ENCODE measurements at places on chromosomes 11 and 22.

- no peak for DNase-seq
These were observed 22.9 kb downstream of the ATG13 start for GRCh38 chr11:46640036-46640788.

- DNase-seq = no peak
These were observed 31.3 kb downstream of the TSKU start for GRCh38 chr11:76814414-76814813.

DNA sequence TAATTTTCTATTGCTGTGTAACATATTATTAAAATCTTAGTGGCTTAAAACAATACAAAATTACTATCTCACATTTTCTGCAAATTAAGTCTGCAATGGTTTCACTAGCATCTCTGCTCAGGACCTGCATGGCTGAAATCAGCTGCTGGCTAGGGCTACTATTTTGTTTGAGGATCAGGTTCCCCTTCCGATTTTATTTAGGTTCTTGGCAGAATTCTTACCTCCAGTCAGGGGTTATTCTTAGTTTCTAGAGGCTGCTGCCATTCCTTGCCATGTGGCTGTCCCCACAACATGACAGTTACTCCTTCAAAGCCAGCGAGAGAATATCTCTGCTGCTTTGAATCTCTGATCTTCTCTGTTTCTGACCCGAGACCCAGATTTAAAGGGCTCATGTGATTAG, 424.5 kb upstream of the ANO5 start:
- DNase-seq = no peak

DNA sequence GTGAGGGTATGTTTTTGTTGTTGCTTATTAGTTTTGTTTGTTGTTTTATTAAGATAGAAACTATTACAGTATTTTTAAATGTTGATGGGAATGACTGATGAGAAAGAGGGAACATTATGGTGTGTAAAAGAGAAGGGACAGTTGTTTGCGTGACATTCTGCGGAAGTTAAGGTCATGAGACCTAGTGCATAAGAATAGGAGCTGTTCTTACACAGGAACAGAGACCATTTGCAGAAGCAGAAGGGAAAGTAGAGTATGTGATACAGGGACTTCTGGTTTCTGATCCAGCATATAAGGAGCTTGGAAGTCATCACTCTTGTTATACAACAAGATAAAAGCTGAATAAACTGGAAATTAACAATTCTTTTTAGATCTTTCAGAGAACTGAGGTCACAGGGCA, 299.2 kb upstream of the API5 start:
- DNase-seq = no peak

- no peak for DNase-seq
These were observed 485.0 kb upstream of the KIRREL3 start for GRCh38 chr11:127485541-127485940.

GRCh38 chr11:37124384-37124783, 526.3 kb upstream of the RAG2 start:
- no peak for DNase-seq

DNA sequence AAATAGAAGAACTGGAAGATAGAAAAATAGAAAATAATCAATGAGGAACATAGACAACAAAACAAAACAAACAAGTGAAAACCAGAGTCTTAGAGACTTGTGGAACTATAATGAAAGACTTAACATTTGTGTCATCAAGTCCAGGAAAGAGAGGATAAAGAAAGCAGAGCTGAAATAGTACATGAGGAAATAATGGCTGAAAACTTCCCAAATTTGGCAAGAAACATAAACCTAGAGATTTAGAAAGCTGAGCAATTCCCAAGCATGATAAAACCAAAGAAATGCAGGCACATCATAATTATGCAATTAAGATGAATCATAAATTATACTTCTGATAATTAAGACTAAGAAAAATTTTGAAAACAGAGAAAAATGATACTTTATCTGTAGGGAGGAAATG, 614.5 kb downstream of the ETS1 start:
- DNase-seq = no peak

DNA sequence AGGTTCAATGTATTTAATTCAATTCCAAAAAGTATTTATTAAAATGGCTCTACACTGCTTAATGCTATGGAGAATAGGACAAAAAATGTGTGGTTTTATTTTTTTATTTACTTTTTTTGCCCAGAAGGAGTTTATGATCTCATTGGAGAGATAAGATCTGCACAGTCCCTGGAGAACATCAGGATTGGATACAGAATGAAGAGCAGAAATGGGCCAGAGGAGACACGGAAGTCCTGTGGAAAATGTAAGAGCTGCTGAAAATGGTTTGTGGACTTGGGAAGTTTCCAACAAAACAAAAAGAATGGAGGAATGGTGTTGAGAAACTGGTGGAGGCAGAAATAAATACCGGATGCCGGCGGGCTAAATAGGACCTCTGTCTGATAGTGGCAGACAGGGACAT, 554.6 kb downstream of the OPCML start:
- no peak for DNase-seq

GRCh38 chr11:58058276-58059006, 27.7 kb downstream of the OR6Q1 start:
- DNase-seq = no peak

DNA sequence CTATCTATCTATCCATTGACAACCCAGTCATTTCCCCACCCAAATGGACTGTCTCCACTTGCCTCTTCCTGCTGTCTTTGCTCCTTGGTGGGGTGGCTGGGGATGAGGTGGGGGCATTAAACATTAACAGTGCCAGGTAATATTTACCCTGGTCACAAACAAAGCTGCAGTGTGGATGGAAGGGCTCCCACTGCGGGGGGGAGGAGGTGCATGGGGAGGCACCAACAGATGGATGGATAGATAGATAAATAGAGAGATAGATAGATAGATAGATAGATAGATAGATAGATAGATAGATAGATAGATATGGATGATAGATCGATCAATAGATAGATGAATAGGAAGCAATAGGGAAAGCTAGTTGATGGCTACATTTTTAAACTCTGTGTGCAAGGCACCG, 2.3 kb upstream of the FXYD2 start:
- DNase-seq = no peak

DNA sequence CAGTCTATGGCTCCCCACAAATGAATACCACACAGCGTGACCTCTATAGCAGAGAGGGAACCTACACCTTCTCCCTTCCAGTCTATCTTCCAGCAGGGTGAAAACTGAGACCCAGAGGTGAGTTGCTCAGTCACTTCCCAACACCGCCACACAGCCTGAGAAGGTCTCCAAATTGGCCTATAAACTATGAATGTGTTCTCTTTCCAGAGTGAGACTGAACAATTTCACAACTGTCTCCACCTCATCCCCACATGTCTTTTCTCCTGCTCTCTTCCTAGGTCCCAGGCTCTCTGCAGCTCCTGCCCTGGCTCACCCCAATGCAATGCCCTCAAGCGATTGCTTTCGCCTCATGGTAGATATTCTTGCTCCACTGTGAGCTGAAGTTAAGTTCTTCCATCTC, 14.0 kb downstream of the CLMP start:
- DNase-seq = no peak

GRCh38 chr11:5289696-5290095, 12.1 kb downstream of the OR51B4 start:
- DNase-seq = no peak

- no peak for DNase-seq
These were observed 45.2 kb downstream of the TBX1 start for GRCh38 chr22:19805821-19806212.

GRCh38 chr11:61999141-61999975, 31.9 kb upstream of the FTH1 start:
- no peak for DNase-seq

GRCh38 chr11:76391811-76392475, 10.8 kb downstream of the GVQW3 start:
- DNase-seq = no peak

- DNase-seq = no peak
These were observed 21.5 kb upstream of the EMID1 start for GRCh38 chr22:29183971-29184848.

GRCh38 chr22:36765131-36765942, 10.6 kb downstream of the IFT27 start:
- DNase-seq = no peak

DNA sequence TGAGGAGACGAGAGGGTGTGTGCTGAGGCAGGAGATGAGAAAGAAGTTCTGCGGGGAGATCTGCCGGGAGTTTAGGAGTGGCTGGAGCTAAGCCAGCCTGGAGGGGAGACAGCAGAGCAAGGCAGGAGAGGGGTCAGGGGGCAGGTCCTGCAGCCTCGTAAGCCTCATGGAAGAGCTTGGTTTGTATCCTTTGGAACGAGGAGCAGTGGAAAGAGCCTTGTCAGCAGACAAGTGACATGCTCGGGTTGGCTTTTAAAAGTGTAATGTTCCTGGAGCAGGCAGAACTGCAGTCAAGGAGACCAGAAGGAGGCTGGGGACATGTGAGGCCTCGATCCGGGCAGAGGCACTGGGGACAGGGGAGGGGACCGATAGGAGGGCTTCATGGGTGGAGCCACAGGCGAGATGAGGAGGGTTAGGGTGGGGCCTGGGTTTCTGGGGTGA, 21.4 kb upstream of the TUB start:
- DNase-seq = no peak

DNA sequence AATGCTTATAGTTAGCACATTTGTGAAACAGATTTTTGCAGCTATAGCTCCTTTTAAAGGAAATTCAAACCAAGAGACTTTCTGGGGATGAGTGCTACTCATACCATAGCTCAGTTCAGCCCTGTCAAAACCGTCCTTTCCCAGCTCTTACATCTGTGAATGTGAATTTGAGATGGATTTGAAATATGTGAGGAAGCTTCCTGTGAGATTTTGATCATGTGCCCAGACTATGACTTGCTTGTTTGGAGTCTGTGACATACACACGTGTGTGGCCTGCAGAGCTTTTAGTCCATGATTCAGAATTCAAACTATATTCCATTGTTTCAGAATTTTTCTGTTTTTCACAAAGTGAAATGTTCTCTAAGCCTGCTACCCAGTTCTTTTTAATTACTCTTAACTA, 4.4 kb upstream of the MMP1 start:
- DNase-seq = no peak

- no peak for DNase-seq
These were observed 422 bp downstream of the GLB1L2 start for GRCh38 chr11:134332189-134332631.

GRCh38 chr11:10990637-10991193, 132.9 kb upstream of the ZBED5 start:
- DNase-seq = no peak
